ENCODE measurements at places on chromosomes 6 and 20. TPM values are rescaled to one million over a fixed set of nuclear protein-coding genes. Genes with fewer than 3 reads are reported as not detected.

Gene MOCS1
- total RNA-seq: 28.6 TPM

Gene TCF15
- total RNA-seq: 11.1 TPM

- DNase-seq: no peak
Observed at GRCh38 chr20:25327521-25328235, 63.0 kb downstream of the ABHD12 start.

DNA sequence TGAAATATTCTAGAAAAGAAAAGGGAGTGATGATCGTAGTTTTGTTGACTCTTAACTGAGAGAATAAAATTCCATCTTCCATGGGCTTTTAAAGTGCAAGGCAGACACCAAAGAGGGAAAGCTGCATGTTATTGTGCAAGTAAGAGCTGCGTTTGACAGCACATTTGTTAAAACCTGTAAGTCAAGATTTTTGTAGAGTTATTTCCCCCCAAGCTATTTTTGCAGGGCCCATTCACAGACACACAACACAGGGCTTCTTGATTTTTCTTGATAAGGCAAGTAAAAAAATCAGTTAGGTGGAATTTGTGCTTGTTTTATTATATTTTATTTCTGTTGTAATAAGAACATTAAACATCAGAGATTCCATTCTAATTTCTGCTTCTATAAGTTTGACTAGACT, 13.8 kb downstream of the CFAP206 start:
- no peak for DNase-seq

- no peak for DNase-seq
Observed at GRCh38 chr6:447381-448165, 56.0 kb downstream of the IRF4 start.
